ENCODE measurements at places on chromosomes 1 and 21.

- peaks cover 38% of the 10 kb centered on the region for H3K36me3 ChIP-seq
- H3K4me3 ChIP-seq: no peak overlapping the region
- DNase-seq: no peak
- peaks cover 17% of the 10 kb centered on the region for H3K4me1 ChIP-seq
- H3K27ac ChIP-seq: no peak overlapping the region
Observed at GRCh38 chr21:45444385-45444784, 39.4 kb downstream of the COL18A1 start.

DNA sequence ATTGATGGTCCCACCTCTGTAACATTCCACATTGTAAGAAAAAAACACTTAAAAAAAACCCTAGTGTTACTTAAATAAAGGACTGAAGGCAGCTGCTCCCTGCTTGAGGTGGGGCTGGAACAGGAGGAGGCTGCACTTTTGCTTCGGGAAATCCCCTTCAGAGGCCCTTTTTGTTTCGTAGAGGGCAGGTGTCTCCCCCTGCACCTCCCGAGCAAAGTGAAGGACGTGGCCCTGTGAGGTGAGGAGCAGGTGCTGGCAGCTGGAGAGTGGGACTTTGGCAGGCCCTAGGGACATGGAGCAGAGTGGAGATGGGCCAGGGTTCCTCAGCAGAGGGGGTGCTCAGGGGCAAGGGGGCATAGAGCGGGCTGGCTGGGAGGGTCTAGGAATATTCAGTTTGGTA lies 33.4 kb upstream of the WNT4 start:
- H3K4me3 ChIP-seq: no peak overlapping the region
- H3K36me3 ChIP-seq: no peaks in the 10 kb centered on the region
- no peaks in the 10 kb centered on the region for H3K4me1 ChIP-seq
- no peak for DNase-seq
- H3K27ac ChIP-seq: peak overlapping the region; percentile 22
- no peaks in the 10 kb centered on the region for H3K27me3 ChIP-seq

GRCh38 chr1:241542199-241542907 lies 10.2 kb downstream of the KMO start:
- peaks cover 3% of the 10 kb centered on the region for H3K27me3 ChIP-seq
- no peak for DNase-seq
- peak overlapping the region; percentile 53 for H3K27ac ChIP-seq
- peaks cover 16% of the 10 kb centered on the region for H3K4me1 ChIP-seq
- no peak overlapping the region for H3K4me3 ChIP-seq

DNA sequence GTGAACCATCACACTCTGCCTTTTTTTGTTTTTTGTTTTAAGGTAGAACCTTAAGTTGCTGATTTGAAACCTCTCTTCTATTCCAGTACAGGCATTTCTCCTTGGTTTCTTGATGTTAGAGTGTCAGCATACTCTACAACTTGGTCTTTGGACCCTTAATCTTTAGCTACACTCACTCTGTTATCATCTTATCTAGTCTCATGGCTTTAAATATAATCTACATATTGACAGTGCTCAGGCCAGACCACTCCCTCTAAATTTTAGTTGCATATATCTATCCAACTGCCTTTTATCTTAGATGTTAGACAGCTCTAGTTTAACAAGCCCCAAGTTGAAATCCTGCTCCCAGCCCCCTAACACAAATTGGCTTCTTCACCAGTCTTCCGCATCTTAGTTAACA lies 22.1 kb downstream of the NME7 start:
- no peak overlapping the region for H3K27ac ChIP-seq
- H3K27me3 ChIP-seq: no peaks in the 10 kb centered on the region
- no peak overlapping the region for H3K4me3 ChIP-seq
- H3K36me3 ChIP-seq: peaks cover 6% of the 10 kb centered on the region

GRCh38 chr21:23624281-23624680 lies 1983.0 kb downstream of the MRPL39 start:
- no peaks in the 10 kb centered on the region for H3K36me3 ChIP-seq
- no peak overlapping the region for H3K4me3 ChIP-seq
- H3K4me1 ChIP-seq: no peaks in the 10 kb centered on the region
- no peak overlapping the region for H3K27ac ChIP-seq
- no peak for DNase-seq

DNA sequence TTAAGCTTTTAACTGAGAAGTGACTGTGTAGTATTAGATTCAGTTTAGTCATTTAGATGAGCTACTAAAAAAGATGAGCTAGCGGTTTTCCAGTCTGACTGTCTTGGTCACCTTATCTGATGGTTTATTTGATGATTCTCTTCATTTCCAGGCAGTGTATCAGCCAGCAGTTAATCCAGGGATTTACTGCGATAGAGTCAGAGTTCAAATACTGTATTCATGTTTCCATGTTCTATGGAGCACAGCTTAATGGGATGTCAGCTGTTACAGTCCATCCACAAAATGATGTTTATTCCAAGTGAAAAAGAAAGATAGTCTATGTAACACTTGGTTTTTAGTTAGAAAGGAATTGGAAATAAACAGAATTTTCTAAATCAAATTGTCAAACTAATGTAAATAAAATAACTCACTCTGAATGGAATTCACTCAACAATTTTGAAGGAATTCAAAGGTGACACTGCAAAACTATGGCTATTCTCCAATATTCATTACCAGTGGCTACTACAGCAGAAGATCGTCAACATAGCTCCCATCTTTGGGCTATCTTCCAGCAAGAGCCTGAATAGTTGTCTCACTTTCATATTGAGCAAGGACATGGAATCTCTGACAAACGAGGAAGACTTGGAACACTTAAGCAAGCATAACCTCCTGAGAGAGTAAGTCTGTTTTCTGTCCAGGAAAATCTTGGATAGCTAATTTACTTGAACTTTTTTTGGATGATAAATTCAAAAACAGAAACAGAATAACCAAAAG lies 54.6 kb upstream of the DPT start:
- no peaks in the 10 kb centered on the region for H3K36me3 ChIP-seq
- H3K27me3 ChIP-seq: peaks cover 8% of the 10 kb centered on the region
- H3K4me1 ChIP-seq: peaks cover 5% of the 10 kb centered on the region
- no peak overlapping the region for H3K4me3 ChIP-seq

DNA sequence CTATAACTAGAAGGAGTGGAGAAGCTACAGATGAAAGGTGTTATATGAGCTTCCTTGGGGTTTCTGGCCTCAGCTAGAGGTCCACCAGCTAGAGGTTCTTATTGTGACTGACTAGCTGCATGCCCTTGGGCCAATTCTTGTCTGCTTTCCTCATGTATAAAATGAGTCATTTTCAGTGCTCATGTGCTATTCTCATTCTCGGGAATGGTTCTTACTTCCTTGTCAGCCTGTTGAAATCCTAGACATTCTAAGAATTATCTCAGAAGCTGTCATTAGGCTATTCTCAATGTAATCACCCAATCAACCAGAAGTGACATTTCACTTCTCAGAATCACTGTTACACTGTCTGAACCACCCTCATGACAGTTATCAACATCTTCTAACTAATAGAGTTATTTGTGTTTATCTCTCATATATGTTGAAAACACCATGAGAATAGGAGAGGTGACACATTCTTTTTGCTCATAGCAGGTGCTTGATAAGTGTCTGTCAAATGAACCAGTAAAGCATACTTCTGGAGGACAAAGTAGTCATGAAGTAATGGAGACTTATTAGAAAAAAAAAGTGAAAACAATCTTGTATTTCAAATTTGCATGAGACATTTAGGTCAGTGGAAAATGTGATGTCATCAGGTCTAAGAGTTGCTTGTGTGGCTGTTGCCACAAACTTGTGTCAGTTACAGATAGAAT lies 122.8 kb upstream of the IVNS1ABP start:
- H3K36me3 ChIP-seq: no peaks in the 10 kb centered on the region
- DNase-seq: no peak
- no peak overlapping the region for H3K4me3 ChIP-seq
- H3K4me1 ChIP-seq: peaks cover 34% of the 10 kb centered on the region
- no peak overlapping the region for H3K27ac ChIP-seq
- no peaks in the 10 kb centered on the region for H3K27me3 ChIP-seq

DNA sequence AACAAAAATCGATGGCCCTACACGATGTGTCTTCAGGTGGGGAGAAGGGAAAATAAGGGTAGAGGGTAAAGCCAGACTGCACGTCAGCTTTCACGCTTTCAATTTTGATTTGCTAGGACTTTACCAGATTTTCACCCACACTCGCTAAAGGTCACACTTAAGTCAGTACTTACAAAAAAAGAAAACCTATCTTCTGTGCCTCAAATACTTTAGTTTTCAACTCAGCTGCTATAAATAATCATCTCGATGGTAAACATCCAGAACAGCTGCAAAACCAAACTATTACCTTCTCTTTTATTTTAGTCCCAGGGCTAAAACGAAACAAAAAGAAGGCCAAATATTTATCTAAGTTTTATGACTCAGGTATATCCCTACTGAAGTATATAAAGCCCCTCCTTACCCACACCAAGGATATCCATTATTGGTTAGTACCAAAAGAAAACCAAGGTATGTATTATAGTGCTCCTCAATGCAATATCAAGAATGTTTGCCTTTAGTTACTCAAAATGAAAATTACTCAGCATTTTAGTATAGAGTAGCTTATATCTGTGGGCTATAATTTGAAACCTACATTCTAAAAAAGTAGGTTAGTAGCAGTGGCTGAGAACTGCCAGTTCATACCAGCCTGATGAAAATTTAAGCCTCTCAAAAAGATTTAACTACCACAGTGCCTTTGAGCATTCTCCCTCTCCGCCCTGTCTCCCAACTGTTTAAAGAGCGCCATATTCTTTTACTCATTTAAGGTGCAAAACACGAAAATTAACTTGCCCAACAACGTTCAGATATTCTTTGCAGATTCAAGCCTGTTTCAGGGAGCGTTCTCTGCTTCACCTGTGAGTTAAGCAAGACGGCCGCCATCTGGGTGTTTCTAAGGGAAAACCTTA lies 1.5 kb downstream of the CSDE1 start:
- peaks cover 51% of the 10 kb centered on the region for H3K4me1 ChIP-seq
- no peak for DNase-seq
- peaks cover 2% of the 10 kb centered on the region for H3K36me3 ChIP-seq

DNA sequence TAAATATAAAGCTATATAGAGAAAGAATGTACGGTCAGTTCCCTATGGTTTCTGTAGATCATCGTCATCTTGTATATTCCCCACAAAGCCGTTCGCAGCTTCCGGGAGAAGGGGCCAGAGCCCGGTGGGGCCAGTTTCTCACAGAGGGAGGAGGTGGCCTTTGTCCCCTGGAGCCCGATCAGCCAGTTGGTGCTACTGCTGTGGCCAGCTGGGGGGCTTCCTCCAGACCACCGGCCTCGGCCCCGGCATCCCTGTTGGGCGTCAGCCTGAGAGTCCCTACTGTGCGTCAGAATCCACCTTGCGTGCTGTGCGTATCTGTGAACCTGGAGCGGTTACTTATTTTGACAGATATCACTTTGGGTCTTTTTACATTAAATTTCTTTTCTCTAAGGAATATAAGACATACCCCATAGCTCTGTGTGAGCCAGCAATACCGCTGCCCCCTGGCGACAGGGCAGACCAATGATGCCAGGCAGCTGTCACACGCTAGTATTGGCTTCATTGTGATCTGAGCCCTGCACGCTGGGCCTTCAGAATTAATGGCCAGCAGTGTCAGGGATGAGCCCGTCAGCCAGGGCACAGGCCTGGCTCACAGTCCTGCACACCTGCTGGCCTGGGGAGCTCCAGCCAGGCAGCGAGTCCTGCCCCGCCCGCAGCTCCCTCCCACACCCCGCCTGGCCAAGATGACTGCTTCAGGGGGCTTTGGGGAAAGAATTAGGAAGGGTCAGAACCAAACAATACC lies 145.9 kb downstream of the PGBD5 start:
- peaks cover 9% of the 10 kb centered on the region for H3K4me1 ChIP-seq
- no peaks in the 10 kb centered on the region for H3K27me3 ChIP-seq
- no peak overlapping the region for H3K27ac ChIP-seq
- no peak for DNase-seq

GRCh38 chr1:30081379-30082102 lies 641.8 kb downstream of the MATN1 start:
- H3K4me3 ChIP-seq: no peak overlapping the region
- peaks cover 32% of the 10 kb centered on the region for H3K27me3 ChIP-seq
- peaks cover 17% of the 10 kb centered on the region for H3K4me1 ChIP-seq
- no peak for DNase-seq

DNA sequence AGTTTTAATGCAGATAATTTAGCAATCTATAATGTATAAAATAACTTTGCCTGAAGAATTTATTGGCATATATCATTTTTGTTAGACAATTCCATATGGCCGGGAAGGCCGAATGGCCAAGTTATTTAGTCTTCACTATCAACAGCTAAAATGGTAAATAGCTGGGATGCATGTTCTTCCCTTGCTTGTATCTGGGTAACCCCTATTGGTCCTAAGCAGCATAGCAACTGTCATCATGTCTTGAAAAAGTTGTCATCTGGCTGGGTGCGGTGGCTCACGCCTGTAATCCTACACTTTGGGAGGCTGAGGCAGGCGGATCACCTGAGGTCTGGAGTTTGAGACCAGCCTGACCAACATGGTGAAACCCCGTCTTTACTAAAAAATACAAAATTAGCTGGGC lies 340.0 kb upstream of the DPYD start:
- no peak overlapping the region for H3K27ac ChIP-seq
- peaks cover 4% of the 10 kb centered on the region for H3K4me1 ChIP-seq
- no peak overlapping the region for H3K4me3 ChIP-seq
- no peaks in the 10 kb centered on the region for H3K27me3 ChIP-seq
- no peak for DNase-seq

GRCh38 chr1:19165501-19165900 lies 44.6 kb downstream of the UBR4 start:
- no peaks in the 10 kb centered on the region for H3K27me3 ChIP-seq
- H3K4me3 ChIP-seq: no peak overlapping the region
- DNase-seq: no peak
- H3K27ac ChIP-seq: peak overlapping the region; percentile 97
- H3K4me1 ChIP-seq: peaks cover 26% of the 10 kb centered on the region

- DNase-seq: no peak
- no peak overlapping the region for H3K4me3 ChIP-seq
- H3K4me1 ChIP-seq: no peaks in the 10 kb centered on the region
- H3K27me3 ChIP-seq: no peaks in the 10 kb centered on the region
- H3K27ac ChIP-seq: no peak overlapping the region
Observed at GRCh38 chr1:246742396-246742795, 18.2 kb downstream of the SCCPDH start.

DNA sequence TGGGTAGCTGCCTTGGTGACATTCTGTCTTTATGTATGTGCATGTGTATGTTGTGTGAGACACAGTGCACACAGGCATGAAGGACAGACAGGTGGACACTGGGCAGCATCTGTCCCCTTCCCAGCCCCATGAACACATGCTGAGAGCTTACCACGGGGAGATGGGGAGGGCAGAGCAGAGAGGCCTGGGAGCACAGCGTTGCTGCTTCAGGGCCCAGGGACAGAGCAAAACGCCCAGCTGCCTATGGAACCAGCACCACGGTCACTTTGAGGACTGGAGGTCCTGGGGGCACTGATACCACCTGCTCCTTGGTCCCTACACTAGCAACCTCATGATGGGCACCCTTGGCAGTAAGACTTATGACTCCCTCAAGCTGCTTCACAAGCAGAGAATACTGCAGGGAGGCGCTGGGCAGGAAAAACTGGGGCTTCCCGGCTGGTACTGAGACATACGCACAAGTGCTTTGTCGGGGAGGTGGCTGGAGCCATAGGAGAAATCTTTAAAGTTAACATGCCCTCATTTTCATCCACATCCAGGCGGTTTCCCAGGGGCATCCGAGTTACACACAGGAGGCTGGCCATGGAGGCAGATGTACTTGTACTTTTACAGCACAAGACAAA lies 40.3 kb downstream of the LMX1A start:
- H3K4me3 ChIP-seq: no peak overlapping the region
- no peak for DNase-seq
- H3K27me3 ChIP-seq: peaks cover 86% of the 10 kb centered on the region
- no peaks in the 10 kb centered on the region for H3K36me3 ChIP-seq
- no peak overlapping the region for H3K27ac ChIP-seq

GRCh38 chr1:204283711-204284651 lies 70.2 kb upstream of the GOLT1A start:
- peaks cover 62% of the 10 kb centered on the region for H3K4me1 ChIP-seq
- H3K36me3 ChIP-seq: no peaks in the 10 kb centered on the region
- no peaks in the 10 kb centered on the region for H3K27me3 ChIP-seq
- no peak overlapping the region for H3K27ac ChIP-seq

Measured in mesothelial cell of epicardium (in vitro differentiated cells).